CD4-positive, alpha-beta T cell treated with Interferon gamma for 1 hour (primary cell): ENCODE measurements at places on chromosomes 3 and 15.

DNA sequence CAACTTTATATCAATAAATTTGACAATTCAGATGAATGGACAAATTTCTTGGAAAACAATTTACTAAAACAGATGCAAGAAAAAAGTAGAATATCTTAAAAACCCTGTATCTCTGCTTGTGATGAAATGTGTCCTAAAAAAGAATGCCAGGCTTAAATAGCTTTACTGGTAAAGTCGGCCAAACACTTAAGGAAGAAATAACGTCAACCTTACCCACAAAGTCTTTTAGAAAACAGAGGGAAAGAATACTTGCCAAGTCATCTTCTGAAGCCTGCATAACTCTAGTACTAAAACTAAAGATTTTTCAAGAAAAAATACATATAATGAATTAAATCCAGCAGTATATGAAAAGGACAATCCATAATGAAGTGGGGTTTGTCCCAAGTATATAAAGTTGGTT, 111.1 kb downstream of the RASA2 start:
- DNase-seq, result no peak

DNA sequence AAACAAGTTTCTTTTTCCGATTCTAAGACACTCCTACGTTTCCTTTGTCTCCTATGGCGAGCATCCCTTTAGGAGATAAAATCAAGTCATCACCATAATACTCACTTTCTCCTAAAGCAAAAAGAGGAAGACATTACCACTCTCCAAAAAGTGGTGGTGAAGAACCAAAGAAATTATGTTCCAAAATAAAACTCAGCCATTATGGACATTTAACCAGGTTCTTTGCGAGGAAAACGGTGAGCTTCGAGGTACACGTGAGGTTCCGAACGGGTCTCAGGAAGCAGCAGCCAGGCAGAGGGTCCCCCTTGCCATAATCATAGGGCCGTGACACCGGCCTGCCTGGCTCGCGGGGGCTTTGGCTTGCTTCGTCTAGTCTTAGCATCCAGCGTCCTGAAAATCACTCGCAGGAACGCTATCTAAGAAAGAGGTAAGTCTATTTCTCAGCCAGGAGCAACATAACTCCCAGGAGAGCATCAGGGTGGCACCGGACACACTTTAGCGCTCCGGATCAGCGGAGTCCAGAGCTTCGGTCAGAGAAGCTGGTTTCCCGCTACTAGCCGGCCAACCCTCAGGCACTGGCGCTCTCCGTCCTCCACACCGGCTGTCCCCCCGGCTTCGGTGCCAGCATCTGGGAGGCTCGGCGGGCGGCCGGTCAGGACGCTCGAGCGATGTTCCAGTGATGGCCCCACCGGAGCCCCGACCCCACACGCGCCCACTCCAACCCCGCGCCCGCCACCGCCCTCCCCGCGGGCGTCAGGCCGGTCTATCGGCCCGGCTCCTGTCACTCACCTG, 581 bp downstream of the IP6K1 start:
- peak; percentile 16 for DNase-seq

- no peak for DNase-seq
Observed at GRCh38 chr15:48466820-48467219, 135.6 kb downstream of the DUT start.

- DNase-seq, result no peak
Observed at GRCh38 chr15:40985541-40986330, 32.5 kb downstream of the CHAC1 start.

GRCh38 chr3:173402656-173403055, 5.1 kb downstream of the NLGN1 start:
- no peak for DNase-seq

GRCh38 chr3:155869691-155870090, 759 bp upstream of the GMPS start:
- DNase-seq, result no peak

DNA sequence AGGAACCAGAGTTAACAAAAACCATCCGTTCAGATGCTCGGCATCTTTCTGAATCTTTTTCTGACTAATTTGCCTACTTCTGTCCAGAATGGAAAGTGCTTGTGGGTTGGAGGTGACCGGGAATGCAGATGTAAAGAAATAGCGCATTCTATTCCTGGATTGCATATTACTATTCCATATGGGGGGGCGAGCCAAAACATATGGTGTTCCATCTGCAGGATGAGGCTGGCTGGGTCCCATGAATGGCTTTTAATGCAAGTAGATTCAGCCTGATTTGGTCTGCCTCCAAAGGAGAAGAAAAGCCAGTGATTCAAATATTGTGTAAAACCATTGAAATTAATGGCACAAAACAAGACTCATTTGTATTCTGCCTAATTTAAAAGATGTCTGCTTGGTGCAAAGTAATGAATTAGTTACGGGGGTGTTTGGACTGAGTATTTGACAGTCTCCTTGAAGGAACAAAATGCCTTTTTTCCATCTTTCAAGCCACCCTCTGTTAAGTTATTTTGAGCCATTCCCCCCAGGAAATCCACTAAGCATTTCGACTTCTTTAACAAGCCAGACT, 99.0 kb downstream of the ST8SIA2 start:
- DNase-seq, result no peak

DNA sequence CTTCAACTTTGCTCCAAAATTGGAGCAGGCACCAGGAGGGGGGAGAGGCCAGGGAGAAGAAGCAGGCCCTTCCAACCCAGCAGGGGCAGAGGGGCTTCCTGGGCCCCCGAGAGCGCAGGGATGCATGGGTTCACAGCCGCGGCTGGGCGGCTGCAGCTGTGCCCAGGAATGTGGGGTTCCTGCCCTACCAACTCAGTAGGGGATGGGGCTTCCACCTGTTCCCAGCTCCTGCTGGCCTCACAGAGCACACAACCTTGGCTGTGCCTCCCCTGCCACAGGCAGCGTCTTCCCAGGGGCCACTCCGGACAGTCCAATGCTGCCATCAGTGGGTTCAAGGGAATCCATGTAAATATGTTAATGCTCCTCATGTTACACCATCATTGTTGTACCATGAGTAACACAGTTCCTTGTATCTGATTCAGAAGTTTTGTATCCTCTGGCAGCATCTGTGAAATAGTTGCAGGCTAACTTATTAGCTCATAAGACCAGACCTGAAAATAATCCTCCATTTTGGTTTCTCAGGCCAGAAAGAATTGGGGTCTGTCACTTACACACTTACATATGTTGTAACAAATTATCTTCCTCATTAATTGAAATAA, 12.1 kb upstream of the SIAH2 start:
- no peak for DNase-seq

DNA sequence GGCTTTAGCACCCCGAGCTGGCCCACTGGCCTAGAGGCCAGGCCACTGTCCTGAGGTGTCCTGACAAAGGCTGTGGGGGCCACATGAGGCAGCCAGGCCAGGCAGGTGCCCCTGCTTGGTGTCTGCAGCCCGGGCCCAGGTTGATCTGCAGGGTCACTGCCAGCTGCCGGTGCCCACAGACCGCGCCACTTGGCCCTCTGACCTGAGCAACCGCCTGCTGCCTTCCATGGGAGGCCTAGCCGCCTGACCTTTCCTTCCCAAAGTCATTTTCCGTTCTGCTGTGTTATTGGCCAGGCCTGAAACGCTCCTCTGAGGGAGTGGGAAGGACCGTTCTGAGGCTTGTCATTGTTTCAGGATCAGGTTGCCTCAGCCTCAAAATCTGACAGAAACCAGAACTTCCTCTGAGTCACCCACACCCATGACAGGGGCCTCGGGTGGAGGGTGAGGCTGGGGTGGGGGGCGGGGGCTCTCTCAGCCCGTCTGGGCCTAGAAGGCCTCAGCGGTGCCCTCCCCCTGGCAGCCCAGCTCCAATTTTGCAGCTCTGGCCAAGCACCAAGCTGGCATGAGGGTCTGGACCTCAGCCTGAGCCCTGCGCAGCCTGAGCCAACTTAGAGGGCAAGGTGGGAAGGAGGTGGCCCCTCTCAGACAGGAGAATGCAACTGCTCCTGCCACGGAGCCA, 140.7 kb upstream of the MEF2A start:
- DNase-seq, result peak; percentile 46

GRCh38 chr3:135908225-135908624, 57.3 kb upstream of the PPP2R3A start:
- no peak for DNase-seq

DNA sequence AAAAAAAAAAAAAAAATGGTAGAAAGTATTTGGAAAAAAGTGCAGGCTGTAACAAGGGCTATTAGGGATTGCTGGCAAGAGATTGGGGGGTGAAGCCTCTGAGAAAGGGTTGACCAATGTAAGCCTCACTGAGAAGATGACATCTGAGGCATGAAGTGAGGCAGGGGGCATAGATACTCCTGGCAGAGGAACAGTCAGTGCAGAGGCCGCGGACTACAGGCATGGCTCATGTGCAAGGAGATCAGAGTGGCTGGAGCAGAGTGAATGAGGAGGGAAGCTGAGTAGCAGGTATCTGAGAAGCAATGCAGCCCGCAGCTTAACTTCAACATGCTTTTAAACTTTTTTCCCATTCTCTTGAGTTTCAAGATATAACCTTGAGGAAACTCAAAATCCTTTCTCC, 5.4 kb downstream of the FBXL22 start:
- no peak for DNase-seq

DNA sequence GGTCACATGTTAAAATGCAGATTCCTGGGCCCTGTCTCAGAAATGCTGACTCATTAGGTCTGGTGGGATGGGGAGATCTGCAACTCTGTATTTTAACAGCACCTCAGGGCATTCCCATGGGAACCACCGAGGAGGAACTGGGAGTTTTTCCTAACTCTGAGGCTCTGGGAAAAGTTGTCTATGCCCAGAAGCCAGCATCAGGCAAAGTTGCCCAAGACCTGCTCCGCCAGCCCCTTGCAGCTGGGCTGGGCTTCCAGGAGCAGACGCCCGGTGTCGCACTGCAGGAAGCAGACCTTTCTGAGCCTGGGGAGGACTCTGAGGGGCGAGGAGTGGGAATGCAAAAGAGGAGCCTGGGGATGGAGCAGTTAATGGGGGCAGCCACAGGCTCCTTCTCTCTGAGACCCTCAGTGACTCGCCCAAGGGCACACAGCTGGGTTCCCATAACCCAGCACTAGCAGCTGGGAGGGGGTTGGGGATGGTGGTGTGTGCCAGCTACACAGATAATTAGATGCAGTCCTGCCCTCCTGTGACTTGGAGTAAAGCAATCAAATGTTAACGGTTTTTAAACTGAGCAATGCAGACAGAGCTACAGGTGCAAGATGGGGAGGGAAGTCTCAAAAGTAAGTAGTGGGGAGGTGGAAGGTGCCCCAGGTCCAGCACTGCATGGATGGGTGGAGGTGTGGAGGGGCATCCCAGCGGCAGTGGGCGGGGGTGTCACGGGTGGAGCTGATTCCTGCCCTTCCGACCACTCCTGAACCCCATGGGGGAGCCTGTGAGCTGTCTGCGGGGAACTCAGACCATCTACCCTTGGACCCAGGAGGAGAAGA, 100.4 kb downstream of the LSM3 start:
- no peak for DNase-seq

DNA sequence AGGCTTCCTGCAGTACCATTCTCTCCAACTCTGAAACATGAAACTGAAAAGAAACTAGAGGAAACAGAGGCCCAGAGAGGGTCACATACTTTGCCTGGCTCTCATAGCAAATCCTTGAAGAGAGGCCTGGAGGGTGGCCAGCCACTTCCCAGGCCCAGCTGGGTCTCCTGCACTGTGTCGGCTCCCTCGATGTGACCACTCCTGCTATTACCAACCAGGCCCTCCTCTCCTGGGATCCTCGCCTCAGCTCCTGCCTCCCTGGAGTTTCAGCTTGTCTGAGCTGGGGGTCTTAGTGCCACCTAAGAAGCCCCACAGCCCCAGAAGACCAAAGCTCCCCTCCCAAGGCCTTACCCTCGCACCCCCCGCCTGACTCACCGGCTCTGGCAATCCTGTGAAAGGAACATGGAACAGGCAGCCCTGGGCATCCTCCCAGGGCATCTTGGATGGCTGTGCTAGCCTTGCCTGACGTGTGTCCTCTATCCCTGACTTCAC, 4.6 kb downstream of the LOXL1 start:
- no peak for DNase-seq

GRCh38 chr3:169165196-169166158, 498.0 kb downstream of the MECOM start:
- DNase-seq, result no peak

DNA sequence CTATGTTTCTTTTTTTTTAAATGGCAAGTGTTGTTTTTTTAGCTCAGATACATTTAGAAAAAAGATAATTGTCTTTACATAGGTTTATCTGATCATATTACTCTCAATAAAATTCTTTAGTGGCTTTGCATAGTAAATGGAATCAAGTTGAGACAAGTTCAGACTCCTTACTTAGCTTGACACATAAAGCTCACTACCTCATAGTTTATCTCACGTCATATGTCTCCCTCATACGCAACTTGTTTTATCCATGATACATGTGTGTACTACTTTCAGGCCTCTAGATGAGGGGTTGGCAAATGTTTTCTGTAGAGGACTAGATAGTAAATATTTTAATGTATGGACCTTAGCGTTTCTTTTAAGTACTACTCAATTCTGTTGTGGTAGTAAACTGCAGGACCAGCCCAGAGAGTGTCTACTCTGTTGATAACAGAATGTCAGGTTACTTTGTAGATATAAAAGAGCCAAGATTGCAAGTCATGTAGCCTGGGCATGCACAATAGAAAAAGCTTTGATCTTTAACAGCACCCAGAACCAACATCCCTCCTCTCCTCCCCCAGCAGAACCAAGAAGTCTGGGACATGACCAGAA, 28.2 kb upstream of the MGA start:
- DNase-seq, result no peak

GRCh38 chr3:57779666-57780065, 23.6 kb downstream of the SLMAP start:
- no peak for DNase-seq

GRCh38 chr3:48135552-48136495, 52.4 kb downstream of the CDC25A start:
- DNase-seq, result no peak

- DNase-seq, result no peak
Observed at GRCh38 chr3:146638718-146639117, 33.6 kb upstream of the PLSCR5 start.

GRCh38 chr3:106130384-106131198, 261.8 kb upstream of the CBLB start:
- no peak for DNase-seq

- DNase-seq, result no peak
Observed at GRCh38 chr3:8027954-8028353, 473.7 kb upstream of the LMCD1 start.

DNA sequence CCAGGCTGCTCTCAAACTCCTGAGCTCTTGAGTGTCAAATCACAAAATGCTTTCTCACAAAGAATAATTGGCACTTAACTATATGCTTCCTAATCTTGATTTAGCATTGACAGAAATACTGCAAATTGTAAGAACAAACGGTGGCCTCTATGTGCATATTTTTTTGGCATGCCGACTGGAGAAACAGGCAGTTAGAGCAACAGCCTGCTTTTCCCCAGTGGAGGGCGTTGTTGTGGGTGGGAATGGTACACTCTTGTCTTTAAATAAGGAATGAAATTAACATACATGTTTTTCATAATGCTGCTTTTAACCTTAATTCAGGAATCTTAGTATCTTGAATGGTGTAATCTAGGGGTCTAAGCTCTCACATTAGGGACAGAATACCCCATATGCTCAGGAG, 31.1 kb upstream of the SV2B start:
- DNase-seq, result no peak

DNA sequence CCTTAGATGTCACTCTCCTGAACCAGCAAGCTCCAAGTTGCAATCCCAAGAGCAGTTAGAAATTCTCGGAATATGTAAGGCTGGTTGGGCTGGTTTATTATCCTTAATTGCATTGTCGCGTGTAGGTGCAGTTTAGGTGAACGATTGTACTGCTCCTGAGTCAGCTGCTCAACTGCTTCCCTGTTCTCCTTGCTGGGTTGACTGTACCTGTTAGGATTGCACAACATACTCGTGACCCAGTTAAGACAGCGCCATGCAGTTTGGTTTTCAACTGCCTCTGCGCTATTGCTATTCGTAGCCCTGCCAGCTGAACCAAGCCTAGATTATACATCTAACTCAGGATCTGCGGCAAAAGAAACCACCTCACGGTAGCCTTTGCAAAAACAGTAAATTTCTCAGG, 41.0 kb downstream of the BCL2L10 start:
- no peak for DNase-seq
